NCI-H1417 treated with DMSO at 0.1 percent for 48 hours (cell line): ENCODE measurements at places on chromosomes 11 and 22.

DNA sequence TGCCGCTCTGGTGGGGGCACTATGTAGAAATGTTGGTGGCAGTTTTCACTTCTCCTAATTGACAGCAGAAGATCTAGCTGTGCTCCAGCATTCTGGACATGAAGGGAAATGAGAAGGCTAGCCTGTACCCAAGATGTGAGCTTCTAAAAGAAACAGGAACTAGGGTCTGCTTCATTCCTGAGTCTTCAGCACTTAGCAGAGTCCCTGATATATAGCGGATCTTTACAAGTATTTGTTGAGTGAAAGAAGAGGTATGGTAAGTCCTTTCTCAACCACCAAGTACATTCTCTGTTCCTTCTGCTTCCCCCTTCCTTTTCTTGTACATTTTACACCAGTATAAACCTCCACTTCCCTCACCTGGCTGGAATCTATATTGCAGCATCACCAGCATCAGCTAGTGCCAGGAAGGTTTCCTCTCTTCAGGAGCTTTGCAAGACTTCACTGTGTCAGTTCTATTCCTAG, 408.3 kb upstream of the CADM1 start:
- no peak for DNase-seq

DNA sequence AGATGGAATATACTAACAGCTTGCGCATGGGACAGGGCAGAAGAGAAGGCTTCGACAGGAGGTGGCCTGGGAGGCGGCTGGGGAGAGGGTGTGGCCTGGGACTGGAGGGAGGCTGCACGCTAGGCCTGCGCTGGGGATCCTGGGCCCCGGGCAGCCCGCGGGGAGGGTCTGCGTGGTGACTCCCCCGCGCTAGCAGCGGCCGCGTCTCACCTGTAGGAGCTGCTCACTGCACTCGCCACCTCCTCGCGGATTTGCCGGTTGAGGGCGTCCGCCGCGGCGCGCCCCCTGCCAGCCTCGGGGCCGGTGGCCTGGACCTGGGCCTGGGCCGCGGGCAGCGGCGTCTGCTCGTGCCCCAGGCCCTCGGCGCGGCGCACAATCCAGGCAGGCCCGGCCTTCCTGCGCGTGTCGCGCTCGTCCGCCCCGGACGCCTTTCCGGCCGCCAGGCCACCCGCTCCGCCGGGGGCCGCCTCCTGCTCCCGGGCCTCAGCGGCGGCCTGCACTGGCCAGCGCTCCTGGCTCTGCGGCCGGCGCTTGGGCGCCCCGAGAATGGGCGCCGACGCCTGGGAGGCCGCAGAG, 1.5 kb downstream of the MAP6 start:
- no peak for DNase-seq

DNA sequence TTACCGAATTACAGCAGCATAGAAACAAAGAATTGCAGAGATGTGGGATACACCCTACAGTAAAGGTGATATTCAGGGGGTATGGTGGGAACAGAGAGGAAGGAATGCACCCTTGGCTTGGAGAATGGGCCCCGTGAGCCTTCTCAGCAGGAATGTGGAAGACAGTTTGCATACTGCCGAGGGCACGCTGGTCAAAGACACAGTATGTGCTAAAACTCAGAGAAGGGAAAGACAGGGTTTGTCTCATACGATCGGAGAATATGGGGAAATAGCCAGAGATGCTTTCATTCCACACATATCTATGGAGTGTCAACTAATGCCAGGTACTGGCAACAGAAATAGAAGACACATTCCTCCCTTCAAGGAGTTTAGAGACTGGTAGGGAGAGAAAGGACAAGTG, 36.9 kb downstream of the UBASH3B start:
- no peak for DNase-seq

- DNase-seq, result no peak
Measured at GRCh38 chr11:62962391-62962790, 22.4 kb downstream of the SLC22A6 start.

DNA sequence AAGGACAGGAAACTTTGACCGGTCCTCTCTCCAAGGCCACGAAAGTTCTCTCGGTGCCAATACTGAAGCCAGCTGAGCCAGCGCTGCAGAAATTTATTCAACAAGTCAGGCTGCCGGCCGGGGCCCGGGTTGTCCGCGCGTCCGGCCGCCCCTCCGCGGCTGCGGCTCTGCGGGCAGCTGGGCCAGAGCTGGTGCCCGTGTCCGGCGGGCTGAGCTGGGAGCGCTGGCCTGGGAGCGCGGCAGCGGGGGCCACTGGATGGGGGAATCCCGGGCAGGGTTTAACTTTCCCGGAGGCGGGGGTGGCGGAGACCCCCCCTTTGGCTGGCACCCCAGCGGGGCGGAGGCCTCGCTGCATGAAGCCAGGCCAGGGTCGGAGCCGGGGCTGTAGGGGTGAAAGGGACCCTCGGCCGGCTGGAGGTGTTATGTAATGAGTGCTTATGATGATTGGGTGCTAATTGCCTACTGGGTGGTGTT, 12.3 kb upstream of the CACNA1I start:
- DNase-seq, result no peak

DNA sequence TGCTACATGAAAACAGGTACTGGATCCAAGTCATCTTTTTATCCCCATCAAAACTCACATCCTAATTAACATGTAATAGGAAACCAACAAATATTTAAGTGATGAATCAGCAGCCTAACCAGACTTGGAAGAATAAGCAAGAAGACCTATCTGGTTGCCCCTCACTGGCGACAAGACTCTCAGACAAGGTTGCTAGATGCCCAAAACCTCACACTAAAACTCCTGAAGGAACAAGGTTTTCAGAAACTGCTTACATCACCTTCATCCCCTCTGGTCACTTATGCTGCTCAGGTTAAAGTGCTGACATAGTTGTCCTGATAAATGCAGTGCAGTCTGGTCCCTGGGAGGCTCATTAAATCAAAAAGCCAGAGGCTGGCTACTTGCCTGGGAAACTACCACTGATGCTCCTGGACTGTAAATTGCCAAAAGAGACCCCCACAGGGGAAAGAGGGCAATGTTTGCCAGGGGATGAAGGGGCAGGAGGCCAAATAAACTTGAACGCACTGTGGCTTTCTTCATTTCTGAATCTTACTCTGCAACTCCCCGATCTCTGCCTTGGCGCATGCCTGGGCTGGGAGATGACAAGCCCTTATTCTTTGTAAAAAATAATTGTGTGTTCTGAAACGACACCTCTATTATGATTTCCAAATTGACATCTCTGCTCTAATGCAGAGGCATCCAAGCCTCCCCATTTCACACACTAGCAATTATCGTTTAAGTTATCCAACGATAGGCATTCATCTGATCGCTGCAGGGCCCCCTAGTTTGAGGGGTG, 72.7 kb downstream of the AMBRA1 start:
- DNase-seq, result no peak

GRCh38 chr11:75925785-75926164, 110.8 kb downstream of the UVRAG start:
- no peak for DNase-seq

GRCh38 chr22:45329530-45329936, 19.8 kb downstream of the FAM118A start:
- no peak for DNase-seq

GRCh38 chr11:67674442-67674871, at the start of gene ALDH3B2:
TSS of gene ALDH3B2 (minus strand) at chr11:67674623. CDS start at chr11:67666935, 7,688 bp downstream.
- DNase-seq, result no peak
